CD4-positive, CD25-positive, alpha-beta regulatory T cell (primary cell): ENCODE measurements at places on chromosomes 6 and 20.

GRCh38 chr6:130018744-130019325, 454 bp downstream of the L3MBTL3 start:
- H3K27ac ChIP-seq = peak overlapping the region; percentile 80
- DNase-seq = no peak
- H3K27me3 ChIP-seq = no peaks in the 10 kb centered on the region

DNA sequence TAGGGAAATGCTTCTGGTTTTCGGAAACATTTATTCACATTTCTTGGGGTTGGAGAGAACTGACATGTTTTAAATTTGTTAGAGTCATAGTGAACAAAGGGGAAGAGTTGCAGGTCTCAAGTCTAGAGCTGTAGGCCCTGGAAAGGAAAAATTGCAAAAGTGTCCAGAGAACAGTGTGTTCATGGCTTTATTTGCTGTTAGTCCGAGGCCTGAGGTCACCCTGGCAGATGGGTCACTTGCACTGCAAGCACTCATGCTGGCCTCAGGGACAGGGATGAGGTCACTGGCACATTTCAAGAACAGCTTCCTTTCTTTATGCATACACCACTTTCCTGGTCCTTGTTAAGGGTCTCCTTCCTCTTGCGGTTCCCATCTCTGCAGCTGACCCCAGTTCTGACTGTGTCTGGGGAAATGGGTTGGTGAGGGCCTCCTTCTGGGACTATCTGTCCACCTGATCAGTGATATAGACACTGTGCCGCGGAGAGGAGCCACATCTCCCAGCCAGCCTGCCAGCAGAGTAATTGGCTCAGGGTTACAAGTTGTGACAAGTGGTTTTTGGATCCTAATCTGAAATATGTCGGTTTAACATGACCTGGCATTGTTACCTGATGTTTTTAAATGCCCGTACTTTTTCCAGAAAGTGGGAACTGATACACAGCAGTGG, 194.0 kb downstream of the EYA4 start:
- DNase-seq = no peak
- H3K27ac ChIP-seq = no peak overlapping the region
- no peak overlapping the region for H3K4me3 ChIP-seq
- no peaks in the 10 kb centered on the region for H3K27me3 ChIP-seq
- H3K4me1 ChIP-seq = no peaks in the 10 kb centered on the region

DNA sequence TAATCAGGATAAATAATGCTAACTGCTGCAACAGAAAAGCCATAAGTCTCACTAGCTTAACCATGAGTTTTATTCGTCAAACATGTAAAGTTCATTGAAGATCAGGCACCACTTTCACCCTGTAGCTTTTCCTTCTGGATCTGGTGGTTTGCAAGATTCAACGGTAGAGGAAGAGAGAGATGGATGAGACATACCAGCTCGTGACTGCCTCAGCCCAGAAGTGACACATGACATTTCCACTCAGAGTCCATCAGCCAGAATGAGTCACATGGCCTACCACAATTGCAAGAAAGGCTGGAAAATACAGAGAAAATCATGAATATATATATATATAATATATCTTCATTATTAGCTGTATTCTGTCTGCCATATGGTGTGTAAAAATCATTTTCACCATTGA, 29.0 kb downstream of the SPTLC3 start:
- no peak for DNase-seq
- no peaks in the 10 kb centered on the region for H3K4me1 ChIP-seq
- no peaks in the 10 kb centered on the region for H3K27me3 ChIP-seq
- H3K36me3 ChIP-seq = no peaks in the 10 kb centered on the region
- no peak overlapping the region for H3K27ac ChIP-seq

DNA sequence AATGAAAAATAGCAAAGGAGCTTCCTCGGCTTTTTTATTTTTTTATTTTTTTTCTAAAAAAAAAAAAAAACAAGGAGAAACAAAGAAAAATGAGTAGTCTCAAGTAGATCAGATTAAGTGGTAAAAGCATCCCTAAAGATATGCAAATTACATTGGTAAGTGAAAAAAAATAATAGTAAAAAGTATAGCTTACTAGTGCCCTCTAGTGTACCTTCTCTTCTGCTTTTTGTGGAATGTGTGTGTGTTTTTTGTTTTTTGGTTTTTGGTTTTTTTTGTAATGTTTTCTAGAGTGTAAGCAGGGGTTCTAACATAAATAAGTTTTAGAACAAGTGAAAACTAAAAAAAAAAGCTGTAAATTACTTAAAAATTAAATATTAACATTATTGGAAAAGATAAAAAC, 1062.0 kb downstream of the HACE1 start:
- no peak overlapping the region for H3K4me3 ChIP-seq
- no peak for DNase-seq
- H3K36me3 ChIP-seq = no peaks in the 10 kb centered on the region
- no peaks in the 10 kb centered on the region for H3K4me1 ChIP-seq
- no peak overlapping the region for H3K27ac ChIP-seq
- no peaks in the 10 kb centered on the region for H3K27me3 ChIP-seq

GRCh38 chr20:43731469-43731868, 4.7 kb upstream of the GTSF1L start:
- peaks cover 49% of the 10 kb centered on the region for H3K4me1 ChIP-seq
- peak overlapping the region; percentile 80 for H3K4me3 ChIP-seq
- no peaks in the 10 kb centered on the region for H3K27me3 ChIP-seq
- peak overlapping the region; percentile 62 for H3K27ac ChIP-seq
- no peaks in the 10 kb centered on the region for H3K36me3 ChIP-seq

DNA sequence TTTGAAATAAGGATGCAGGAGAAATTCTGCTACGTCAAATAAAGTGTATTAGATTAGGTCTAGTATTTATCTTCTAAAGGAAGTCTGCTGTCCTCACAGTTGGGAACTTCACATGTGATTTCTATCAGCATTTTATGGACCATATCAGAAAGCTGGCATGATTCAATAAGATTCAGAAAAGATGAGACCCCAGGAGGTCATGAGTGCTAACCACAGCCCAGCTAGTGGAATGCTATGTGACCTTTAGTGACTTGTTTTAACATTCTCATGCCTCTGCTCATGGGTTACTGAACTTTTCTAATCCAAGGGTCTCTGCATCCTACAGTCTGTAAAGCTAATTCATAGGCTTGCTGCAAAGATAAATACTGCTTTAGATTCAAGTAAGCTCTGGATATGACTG, 150.1 kb downstream of the GMPR start:
- no peaks in the 10 kb centered on the region for H3K27me3 ChIP-seq
- peaks cover 8% of the 10 kb centered on the region for H3K36me3 ChIP-seq
- H3K4me3 ChIP-seq = no peak overlapping the region

DNA sequence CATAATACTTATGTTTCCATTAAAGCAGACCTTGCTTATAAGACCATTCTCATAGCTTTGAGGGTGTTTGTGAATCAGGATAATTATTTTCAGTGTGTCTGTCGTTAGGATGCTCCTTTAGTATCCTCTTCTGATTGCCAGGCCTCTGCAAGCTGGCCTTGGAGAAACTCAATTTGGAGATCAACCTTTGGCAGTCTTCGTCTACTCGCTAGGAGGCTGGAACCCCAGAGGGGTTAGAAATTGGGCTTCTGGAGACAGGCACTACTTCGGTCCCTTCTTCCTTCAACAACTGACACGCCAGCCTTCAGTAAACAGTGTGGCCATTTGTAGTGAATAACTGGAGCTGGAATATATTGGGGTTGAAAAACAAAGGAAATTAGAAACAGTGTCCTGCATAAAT, 100.8 kb upstream of the CITED2 start:
- no peak overlapping the region for H3K27ac ChIP-seq
- no peak for DNase-seq
- H3K36me3 ChIP-seq = no peaks in the 10 kb centered on the region
- no peak overlapping the region for H3K4me3 ChIP-seq
- H3K4me1 ChIP-seq = peaks cover 4% of the 10 kb centered on the region

DNA sequence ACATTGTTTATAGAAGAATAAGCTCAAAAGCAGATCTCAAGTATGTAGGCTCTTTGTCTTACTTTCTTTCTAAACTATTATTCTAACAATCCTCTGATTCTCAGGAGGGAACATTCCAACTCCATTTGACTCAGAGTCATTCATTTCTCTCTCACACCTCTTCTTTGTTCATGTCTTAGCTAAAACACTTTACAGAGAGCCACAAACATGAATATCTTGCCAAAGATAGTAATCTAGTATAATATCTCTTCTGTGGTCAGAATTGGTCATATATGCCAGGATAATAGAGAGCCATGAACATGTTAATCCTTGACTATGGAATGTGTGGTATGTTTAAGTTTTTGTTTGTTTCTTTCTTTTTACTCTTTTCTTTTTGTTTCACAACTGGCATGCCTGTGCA, 456.0 kb upstream of the PTCHD4 start:
- DNase-seq = no peak
- H3K4me1 ChIP-seq = no peaks in the 10 kb centered on the region
- H3K27ac ChIP-seq = no peak overlapping the region
- no peaks in the 10 kb centered on the region for H3K36me3 ChIP-seq
- H3K27me3 ChIP-seq = no peaks in the 10 kb centered on the region

- H3K27ac ChIP-seq = no peak overlapping the region
- H3K4me1 ChIP-seq = no peaks in the 10 kb centered on the region
- H3K27me3 ChIP-seq = no peaks in the 10 kb centered on the region
- no peaks in the 10 kb centered on the region for H3K36me3 ChIP-seq
- no peak for DNase-seq
- H3K4me3 ChIP-seq = no peak overlapping the region
These were observed 53.3 kb upstream of the DACT2 start for GRCh38 chr6:168372889-168373288.

DNA sequence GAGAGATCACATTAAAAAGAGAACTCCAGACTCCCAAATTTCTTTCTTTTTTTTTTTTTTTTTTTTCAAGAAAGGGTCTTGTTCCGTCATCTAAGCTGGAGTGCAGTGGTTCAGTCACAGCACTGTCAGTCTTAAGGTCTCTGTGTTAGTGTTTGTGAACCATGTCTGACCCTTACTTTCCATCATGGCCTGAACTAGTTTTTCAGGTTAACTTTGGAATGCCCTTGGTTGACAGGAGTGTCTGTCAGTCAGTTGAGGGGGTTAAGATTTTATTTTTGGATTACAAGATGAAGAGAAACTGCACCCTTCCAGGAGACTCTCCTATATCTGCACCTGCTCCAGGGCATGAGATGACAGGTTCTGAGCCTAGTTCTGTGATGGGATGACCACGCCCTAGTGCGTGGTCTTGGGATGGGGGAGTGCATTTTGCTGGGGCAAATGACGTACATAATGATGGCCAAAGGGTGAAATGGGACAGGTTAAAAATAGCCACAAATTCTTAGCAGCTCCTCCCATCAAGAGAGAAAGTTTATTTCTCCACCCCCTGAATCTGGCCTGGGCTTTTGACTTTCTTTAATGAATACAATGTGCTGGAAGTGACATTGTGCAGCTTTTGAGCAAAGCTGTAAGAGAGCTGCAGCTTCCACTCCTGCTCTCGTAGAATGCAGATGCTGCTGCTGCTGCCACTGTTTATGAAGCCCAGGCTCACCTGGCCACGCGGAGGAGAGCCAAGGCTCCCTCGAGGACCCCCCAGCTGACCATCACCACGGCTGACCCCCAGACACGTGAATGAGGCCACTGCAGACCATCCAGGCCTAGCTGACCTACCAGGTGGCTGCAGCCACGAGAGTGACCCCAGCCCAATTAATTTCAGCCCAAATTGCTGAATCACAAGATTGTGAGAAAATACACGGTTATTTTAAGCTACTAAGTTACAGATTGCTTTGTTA, 29.7 kb upstream of the FAM50B start:
- H3K4me1 ChIP-seq = no peaks in the 10 kb centered on the region
- H3K27ac ChIP-seq = no peak overlapping the region
- H3K36me3 ChIP-seq = no peaks in the 10 kb centered on the region
- H3K4me3 ChIP-seq = no peak overlapping the region
- no peaks in the 10 kb centered on the region for H3K27me3 ChIP-seq

DNA sequence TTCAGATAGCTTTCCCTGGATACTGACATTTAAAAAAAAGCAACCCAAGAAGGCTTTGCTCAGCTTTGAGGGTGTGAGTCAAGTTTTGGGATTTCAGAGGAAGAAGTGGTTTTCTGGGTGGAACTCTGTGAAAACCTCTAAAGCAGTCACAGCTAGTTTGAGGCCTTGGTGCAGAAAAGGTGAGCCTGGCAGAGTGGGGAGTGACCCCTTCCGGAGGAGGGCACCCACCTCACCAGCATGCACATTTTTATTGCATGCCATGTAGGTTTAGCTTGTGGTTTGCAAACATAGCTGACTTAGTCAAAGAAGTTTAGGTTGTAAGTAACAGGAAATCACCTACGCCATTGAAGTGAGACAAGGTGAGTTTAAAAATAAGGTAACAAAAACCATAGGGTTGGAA, 146.8 kb upstream of the PMEPA1 start:
- H3K27me3 ChIP-seq = peaks cover 5% of the 10 kb centered on the region
- no peak overlapping the region for H3K27ac ChIP-seq
- no peak overlapping the region for H3K4me3 ChIP-seq
- H3K4me1 ChIP-seq = no peaks in the 10 kb centered on the region
- DNase-seq = no peak

DNA sequence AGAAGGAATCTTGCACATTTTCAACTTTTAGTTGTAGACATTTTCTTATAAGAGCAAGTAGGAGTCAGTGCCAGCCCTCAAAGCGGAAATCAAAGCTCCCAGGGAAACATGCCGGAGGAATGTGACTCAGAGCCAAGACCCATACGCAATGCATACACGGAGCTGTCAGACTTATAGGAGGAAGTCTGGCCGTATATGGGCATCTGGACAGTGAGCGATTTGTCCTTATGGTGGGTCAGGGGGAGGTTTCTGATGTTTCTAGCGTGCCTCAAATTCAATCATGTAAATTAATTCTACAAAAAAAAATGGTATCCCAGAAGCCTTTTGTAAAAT, 3.6 kb upstream of the CCN2 start:
- no peak overlapping the region for H3K27ac ChIP-seq
- DNase-seq = no peak
- no peaks in the 10 kb centered on the region for H3K36me3 ChIP-seq
- H3K4me3 ChIP-seq = no peak overlapping the region
- peaks cover 19% of the 10 kb centered on the region for H3K27me3 ChIP-seq

GRCh38 chr6:105882121-105882803, 203.9 kb upstream of the PRDM1 start:
- no peak overlapping the region for H3K27ac ChIP-seq
- no peak overlapping the region for H3K4me3 ChIP-seq
- H3K27me3 ChIP-seq = peaks cover 2% of the 10 kb centered on the region

- H3K27me3 ChIP-seq = peaks cover 3% of the 10 kb centered on the region
- no peak overlapping the region for H3K27ac ChIP-seq
- H3K4me3 ChIP-seq = no peak overlapping the region
These were observed 24.5 kb upstream of the SEC63 start for GRCh38 chr6:107982486-107982885.

DNA sequence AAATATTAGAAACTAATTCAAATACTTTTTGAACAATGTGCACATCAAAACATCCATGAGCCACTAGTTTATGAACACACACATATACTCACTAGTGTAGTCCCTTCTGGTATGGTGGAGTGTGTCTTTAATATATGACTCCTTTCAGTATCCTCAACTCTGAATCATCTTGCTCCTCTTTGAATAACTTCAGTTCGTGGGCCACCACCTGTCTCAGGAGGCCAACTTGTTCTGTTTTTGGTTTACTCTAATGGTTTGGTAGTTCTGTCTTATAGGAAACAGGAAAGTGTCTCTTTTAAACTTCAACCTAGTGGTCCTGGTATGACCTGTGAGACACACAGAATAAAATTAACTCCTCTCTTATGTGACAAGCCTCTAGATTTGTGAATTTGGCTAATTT, 55.6 kb downstream of the ZNF292 start:
- DNase-seq = peak; percentile 26
- H3K4me1 ChIP-seq = peaks cover 23% of the 10 kb centered on the region
- no peaks in the 10 kb centered on the region for H3K27me3 ChIP-seq
- H3K4me3 ChIP-seq = no peak overlapping the region
- peaks cover 2% of the 10 kb centered on the region for H3K36me3 ChIP-seq

- H3K36me3 ChIP-seq = no peaks in the 10 kb centered on the region
- DNase-seq = no peak
- H3K4me1 ChIP-seq = no peaks in the 10 kb centered on the region
These were observed 62.1 kb downstream of the GINS1 start for GRCh38 chr20:25469558-25469957.
